ENCODE measurements at places on chromosomes 3 and 15. TPM values are rescaled to one million over a fixed set of nuclear protein-coding genes. Genes with fewer than 3 reads are reported as not detected.

DNA sequence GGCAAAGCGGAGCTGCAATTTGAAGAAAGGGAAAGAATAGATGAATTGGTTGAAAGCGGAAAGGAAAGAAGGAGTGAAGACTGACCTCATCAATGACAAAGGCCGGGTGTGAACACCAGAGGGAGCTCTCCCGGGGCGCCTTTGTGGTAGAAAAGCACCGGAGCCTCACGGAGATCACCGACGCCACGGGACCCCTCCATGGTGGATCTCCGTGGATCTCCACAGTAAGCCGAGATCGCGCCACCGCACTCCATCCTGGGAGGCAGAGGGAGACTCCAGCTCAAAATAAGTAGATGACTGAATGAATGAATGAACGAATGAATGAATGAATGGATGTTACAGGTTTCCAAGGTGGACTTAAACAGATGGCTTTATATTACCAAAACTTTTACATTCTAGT lies 25.0 kb downstream of the GPR160 start:
- H3K36me3 ChIP-seq, result no peaks in the 10 kb centered on the region
- no peak for DNase-seq
- no peak overlapping the region for H3K27ac ChIP-seq
- H3K4me1 ChIP-seq, result no peaks in the 10 kb centered on the region
- H3K27me3 ChIP-seq, result no peaks in the 10 kb centered on the region

DNA sequence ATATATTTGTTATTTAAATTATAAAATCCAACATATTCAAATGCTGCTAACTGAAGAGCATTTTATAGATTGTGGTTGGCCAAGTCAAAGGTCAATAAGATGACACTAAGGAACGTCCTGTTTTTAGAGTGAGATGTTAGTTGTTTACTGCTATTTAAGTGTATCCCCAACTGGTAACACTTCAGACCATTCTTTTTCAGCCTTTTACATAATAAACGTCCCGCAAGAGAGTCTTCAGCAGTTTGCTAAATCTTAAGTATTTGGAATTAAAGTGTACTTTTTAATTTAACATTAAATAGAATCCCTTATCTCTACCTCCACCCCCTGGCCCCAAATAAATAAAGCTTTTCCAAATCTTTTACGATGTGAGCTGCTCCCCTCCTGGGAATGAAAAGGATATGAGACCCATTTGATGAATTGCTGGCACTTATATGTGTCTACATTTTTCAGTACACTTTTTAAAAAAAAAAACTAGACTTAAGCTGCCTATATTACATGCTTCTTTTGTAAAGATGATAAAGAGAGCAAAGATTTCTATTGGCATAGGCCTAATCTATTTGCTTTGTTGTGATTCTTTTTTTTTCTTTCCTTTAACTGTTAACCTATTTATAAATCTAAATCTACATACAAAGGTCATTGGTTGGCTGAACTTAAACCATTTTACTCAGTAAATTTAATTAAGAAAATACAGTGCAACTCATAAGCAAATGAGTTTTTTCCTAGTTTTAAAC lies 101.8 kb upstream of the SKOR1 start:
- no peak overlapping the region for H3K27ac ChIP-seq
- H3K4me3 ChIP-seq, result no peak overlapping the region
- H3K27me3 ChIP-seq, result no peaks in the 10 kb centered on the region
- DNase-seq, result no peak
- no peaks in the 10 kb centered on the region for H3K4me1 ChIP-seq

DNA sequence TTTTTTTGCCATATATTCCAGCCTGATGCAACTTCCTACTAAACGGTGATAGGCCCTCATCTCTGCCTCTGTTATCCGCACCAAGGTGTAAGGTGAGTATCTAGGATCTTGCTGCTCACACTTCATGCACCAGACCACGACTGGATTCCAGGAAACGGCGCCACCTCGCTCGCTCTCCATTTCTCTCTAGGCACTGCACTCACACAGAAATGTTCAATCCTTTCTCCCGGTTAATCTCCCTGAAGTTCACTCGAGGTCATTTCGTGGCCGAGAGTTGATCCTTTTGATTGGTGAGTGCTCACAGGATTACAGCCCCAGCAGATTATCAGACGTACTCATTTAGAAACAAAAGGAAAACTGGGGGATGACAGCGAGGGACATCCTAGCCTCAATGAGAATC lies 28.1 kb downstream of the MCF2L2 start:
- DNase-seq, result no peak
- no peaks in the 10 kb centered on the region for H3K36me3 ChIP-seq
- no peaks in the 10 kb centered on the region for H3K27me3 ChIP-seq
- no peak overlapping the region for H3K27ac ChIP-seq

Gene KIF7
- 0.54 TPM for total RNA-seq

Gene SLC27A2
- not detected for total RNA-seq

- peak; percentile 26 for DNase-seq
- no peak overlapping the region for H3K4me3 ChIP-seq
- H3K27ac ChIP-seq, result no peak overlapping the region
- H3K27me3 ChIP-seq, result no peaks in the 10 kb centered on the region
- H3K4me1 ChIP-seq, result no peaks in the 10 kb centered on the region
Observed at GRCh38 chr15:79071901-79072300, 18.7 kb downstream of the RASGRF1 start.

DNA sequence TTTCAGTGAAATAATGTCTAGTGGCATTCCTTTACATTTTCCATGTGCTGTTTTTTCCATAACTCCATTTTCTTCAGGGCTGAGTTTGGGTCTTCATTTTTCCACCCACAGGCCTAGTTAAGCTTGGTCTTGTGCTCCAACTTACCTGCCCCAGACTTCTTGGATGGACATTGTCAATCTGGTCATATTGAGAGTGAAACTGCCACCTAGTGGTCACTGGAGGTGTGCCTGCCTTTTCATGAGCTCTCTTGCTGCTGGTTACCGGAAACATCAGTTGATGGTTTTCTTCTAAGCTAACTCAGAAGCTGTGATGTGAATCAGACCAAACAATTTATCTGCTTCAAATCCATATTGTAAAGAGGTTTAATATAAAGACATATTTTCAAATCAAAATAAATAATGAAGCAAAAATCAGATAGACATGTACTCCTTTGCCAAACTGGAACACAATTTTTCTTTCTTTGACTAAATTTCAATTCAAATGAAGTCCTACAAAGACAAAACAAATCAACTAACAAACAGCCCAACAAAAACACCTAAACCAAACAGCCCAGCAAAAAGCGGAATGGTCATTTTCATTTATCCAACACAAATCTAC lies 135.1 kb upstream of the RASGRP1 start:
- H3K27me3 ChIP-seq, result no peaks in the 10 kb centered on the region
- no peak overlapping the region for H3K4me3 ChIP-seq

Gene NOX5
- total RNA-seq, result not detected

Gene PRRT3
- 1.3 TPM for total RNA-seq

- H3K36me3 ChIP-seq, result peaks cover 6% of the 10 kb centered on the region
- DNase-seq, result no peak
- peaks cover 56% of the 10 kb centered on the region for H3K4me1 ChIP-seq
- H3K4me3 ChIP-seq, result no peak overlapping the region
Observed at GRCh38 chr15:75045332-75046015, 22.1 kb downstream of the PPCDC start.

Gene ADAMTS9
- 17.3 TPM for total RNA-seq

Gene RBP2
- total RNA-seq, result not detected

Gene CASR
- 0.02 TPM for total RNA-seq

- no peaks in the 10 kb centered on the region for H3K36me3 ChIP-seq
- no peak for DNase-seq
- peaks cover 8% of the 10 kb centered on the region for H3K4me1 ChIP-seq
- no peaks in the 10 kb centered on the region for H3K27me3 ChIP-seq
Observed at GRCh38 chr3:194223951-194224350, 88.0 kb downstream of the HES1 start.

- H3K36me3 ChIP-seq, result no peaks in the 10 kb centered on the region
- DNase-seq, result no peak
- H3K27me3 ChIP-seq, result no peaks in the 10 kb centered on the region
- H3K27ac ChIP-seq, result no peak overlapping the region
Observed at GRCh38 chr3:135239615-135239884, 444.5 kb downstream of the EPHB1 start.

DNA sequence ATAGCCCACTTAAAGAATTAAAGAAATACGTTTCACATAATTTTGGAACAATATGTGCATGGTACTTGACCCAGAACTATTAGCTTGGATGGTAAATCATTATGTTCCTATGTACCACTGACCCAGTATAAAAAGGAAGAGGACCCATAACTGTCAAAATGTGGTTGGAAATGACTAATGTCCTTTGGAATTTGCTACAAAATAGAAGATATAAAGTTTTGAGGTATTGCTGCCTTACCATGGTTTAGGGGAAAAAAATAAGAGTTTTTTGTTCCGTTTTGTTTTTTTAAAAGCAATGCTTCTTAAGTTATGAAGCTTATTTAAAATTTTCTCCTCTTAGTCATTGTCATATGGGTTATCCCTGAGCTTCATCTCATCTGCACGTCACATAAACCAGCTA lies 15.8 kb upstream of the TFDP2 start:
- no peak overlapping the region for H3K4me3 ChIP-seq
- peaks cover 9% of the 10 kb centered on the region for H3K36me3 ChIP-seq
- no peaks in the 10 kb centered on the region for H3K27me3 ChIP-seq
- no peak overlapping the region for H3K27ac ChIP-seq
- H3K4me1 ChIP-seq, result no peaks in the 10 kb centered on the region
- no peak for DNase-seq

DNA sequence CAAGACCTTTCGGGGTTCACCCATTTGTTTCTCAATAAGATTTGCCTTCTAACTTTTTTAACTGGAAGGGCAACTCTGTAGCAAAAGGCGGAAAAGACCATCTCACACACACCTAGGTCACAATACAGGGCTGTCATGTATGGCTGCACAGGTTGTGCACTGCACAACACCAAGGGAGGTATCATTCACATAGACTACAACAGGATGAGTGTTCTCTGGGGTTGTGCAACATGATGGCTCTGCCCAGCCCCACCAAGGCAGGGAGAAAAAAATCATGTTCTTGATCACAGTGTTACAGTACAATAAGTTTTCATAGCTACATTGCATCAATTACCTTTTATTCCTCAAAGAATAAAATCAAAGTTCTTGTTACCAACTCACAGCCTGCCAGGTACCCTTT lies 52.8 kb downstream of the ANXA2 start:
- H3K27me3 ChIP-seq, result no peaks in the 10 kb centered on the region
- H3K36me3 ChIP-seq, result peaks cover 49% of the 10 kb centered on the region
- no peaks in the 10 kb centered on the region for H3K4me1 ChIP-seq
- DNase-seq, result no peak
- H3K27ac ChIP-seq, result no peak overlapping the region

- H3K27ac ChIP-seq, result peak overlapping the region; percentile 92
- DNase-seq, result no peak
- no peaks in the 10 kb centered on the region for H3K36me3 ChIP-seq
- H3K4me1 ChIP-seq, result peaks cover 47% of the 10 kb centered on the region
Observed at GRCh38 chr3:189355481-189356201, 183.9 kb downstream of the TPRG1 start.

- H3K36me3 ChIP-seq, result no peaks in the 10 kb centered on the region
- no peak for DNase-seq
- no peak overlapping the region for H3K27ac ChIP-seq
- no peaks in the 10 kb centered on the region for H3K27me3 ChIP-seq
- H3K4me3 ChIP-seq, result no peak overlapping the region
Observed at GRCh38 chr15:77616072-77616471, 16.6 kb downstream of the LINGO1 start.

Gene FAM3D
- not detected for total RNA-seq

GRCh38 chr3:42092006-42092405 lies 849 bp downstream of the TRAK1 start:
- peaks cover 28% of the 10 kb centered on the region for H3K4me1 ChIP-seq
- H3K4me3 ChIP-seq, result peak overlapping the region; percentile 57
- no peak for DNase-seq
- H3K36me3 ChIP-seq, result peaks cover 23% of the 10 kb centered on the region
- H3K27ac ChIP-seq, result peak overlapping the region; percentile 85

DNA sequence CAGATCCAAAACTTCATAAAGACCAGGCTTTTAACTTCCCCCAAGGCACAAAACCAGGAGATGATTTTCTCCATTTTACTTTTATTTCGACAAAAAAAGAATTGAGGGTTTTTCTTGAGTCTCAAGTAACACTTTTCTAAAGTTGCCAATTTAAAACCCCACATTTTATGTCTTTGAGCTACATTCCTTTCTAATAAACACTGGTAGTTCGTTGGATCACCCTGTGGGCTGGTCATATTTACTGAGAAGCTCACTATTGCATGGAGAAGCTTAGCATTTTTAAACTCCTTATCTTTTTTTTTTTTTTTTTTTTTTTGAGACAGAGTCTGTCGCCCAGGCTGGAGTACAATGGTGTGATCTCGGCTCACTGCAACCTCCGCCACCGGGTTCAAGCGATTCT lies 255.1 kb upstream of the TPM1 start:
- no peaks in the 10 kb centered on the region for H3K4me1 ChIP-seq
- H3K27ac ChIP-seq, result no peak overlapping the region
- DNase-seq, result no peak
- peaks cover 25% of the 10 kb centered on the region for H3K36me3 ChIP-seq

GRCh38 chr15:75112848-75113492 lies 88.7 kb upstream of the C15orf39 start:
- H3K27me3 ChIP-seq, result no peaks in the 10 kb centered on the region
- DNase-seq, result no peak

Gene AHSG
- total RNA-seq, result not detected

- no peaks in the 10 kb centered on the region for H3K27me3 ChIP-seq
- no peaks in the 10 kb centered on the region for H3K36me3 ChIP-seq
- no peaks in the 10 kb centered on the region for H3K4me1 ChIP-seq
- DNase-seq, result no peak
- no peak overlapping the region for H3K4me3 ChIP-seq
Observed at GRCh38 chr15:39543651-39544050, 37.2 kb upstream of the THBS1 start.
